ENCODE measurements at places on chromosomes 4 and X.

- no peak for DNase-seq
Measured at GRCh38 chr4:180999217-180999616, 1244.0 kb upstream of the TENM3 start.

- no peak for DNase-seq
Measured at GRCh38 chr4:81494031-81494431, 22.3 kb upstream of the RASGEF1B start.

DNA sequence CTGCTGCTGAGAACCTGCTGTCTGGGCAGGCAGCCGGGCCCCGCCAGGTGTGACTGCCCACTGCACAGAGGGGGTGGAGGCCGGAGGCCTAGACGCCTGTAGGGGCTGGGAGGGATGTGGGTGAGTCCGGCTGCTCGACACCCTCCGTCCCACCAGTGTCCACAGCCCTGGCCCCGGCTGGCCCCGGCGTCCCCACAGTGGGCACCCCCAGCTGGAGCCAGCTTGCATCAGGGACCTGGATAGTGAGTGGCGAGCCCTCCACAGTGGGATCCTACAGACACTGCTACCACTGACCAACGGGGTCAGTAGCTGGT lies 34.7 kb upstream of the SPON2 start:
- no peak for DNase-seq

DNA sequence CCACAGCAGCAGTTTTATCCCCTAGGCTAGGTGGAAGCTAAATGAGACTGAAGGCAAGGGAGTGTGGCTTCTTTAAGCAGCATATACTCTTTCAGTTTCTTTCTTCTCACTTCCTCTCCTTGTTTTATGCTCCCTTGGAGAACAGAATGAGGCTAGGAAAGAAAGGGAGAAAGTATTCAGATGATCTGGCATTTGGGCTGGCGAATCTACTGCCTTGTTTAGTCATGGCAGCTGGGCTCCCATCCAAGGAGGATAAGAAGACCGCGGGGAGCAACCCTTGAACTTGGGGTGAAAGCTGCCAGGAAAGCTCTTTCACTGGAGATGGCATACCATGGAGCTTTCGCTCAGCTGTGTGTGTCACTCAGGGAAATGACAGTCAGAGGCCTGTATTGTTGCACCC lies 72.1 kb downstream of the ARHGEF38 start:
- no peak for DNase-seq

GRCh38 chrX:31240982-31241381 lies 169.1 kb upstream of the FTHL17 start:
- no peak for DNase-seq

DNA sequence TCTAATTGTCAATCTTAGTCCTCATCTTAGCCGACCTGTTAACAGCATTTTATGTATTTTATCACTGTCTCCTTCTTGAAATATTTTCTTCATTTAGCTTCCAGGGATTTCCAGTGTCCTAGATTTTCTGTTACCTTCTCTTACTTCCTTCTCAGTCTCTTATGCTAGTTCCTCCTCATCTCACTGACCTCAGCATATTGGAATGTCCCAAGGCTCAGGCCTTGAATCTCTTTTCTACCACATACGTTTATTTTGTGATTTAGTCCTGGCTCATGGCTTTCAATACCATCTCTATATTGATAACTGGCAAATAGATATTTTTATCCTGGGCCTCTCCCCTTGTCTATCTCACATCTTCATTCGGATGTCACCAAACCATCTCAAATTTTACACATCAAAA lies 61.1 kb downstream of the IQCM start:
- DNase-seq: no peak

GRCh38 chr4:15702941-15703403 lies at the start of gene BST1:
BST1 (plus strand) TSS chr4:15703065; CDS start chr4:15703145, 80 bp downstream.
- no peak for DNase-seq

DNA sequence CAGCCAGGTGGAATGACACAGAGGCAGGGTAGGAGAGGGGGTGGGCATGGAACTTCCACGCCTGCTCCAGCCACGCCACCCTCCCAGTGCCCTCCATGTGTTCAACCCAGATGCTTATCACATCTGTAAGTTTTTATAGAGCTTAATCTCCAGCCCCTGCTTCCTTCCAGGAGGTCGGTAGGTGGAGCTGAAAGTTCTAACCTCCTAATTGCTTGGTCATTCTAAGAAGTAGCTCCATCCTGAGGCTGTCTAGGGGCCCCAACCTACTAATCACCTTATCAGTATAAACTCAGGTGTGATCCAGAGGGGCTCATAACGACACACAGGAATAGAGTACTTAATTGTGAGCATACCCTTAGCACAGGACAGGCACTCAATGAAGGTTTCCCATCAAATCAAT lies 18.3 kb downstream of the QDPR start:
- no peak for DNase-seq

DNA sequence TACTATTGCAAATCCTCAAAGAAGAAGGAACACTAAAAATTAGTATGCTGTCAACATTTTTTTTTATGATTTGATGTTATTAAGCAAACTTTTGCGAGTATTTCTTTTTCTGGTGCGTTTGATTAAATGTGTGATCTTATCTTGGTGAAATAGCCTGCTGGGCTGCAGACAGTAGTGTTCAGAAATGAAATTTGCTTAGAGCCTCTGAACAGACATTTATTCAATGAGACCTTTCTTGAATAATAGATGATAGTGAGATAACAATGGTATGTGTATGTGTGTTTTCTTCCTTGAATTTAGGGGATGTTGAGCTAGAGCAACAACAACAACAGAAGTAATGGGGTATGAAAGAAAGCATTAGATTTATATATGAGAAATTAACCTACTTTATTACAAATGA lies 12.7 kb downstream of the ADGRL3 start:
- DNase-seq: no peak

GRCh38 chr4:185424905-185425646 lies 688 bp downstream of the UFSP2 start:
- peak; percentile 6 for DNase-seq

GRCh38 chr4:81164126-81164525 lies 50.9 kb downstream of the PRKG2 start:
- no peak for DNase-seq

DNA sequence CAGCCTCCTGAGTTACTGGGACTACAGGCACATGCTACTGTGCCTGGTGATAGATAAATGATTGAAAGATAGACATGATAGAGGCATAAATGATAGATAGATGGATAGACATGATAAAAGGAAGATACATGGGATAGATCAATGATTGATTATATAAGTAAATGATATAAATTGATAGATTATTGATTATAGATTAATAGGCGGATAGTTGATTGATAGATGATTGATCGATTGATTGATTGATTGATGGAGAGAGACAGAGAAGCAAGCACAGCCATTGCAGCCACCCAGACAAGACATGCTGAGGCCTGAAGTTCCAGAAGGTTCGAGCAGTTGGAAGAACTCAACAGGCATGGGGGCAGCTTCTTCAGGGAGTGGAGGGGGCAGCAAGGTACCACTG lies 17.7 kb upstream of the PLXNB3 start:
- DNase-seq: no peak

DNA sequence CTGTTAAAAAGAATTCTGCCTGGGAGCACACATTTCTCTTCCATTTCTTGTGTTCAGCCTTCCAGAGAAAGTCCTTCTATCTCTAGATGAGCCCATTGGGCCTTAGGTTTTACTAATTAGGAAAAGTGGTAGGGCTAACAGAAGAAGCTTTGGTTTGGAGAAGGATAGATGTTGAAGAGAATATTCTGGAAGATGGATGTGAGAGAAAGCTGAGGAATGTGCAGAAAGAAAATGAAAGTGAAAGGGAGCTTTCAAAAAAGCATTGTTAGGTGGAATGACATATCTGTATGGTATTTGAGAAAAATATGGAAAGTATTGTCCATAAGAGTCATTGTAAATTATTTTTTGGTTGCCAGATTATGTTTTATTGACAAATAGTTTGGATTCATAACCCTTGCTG lies 474.8 kb upstream of the SLIT2 start:
- DNase-seq: no peak

DNA sequence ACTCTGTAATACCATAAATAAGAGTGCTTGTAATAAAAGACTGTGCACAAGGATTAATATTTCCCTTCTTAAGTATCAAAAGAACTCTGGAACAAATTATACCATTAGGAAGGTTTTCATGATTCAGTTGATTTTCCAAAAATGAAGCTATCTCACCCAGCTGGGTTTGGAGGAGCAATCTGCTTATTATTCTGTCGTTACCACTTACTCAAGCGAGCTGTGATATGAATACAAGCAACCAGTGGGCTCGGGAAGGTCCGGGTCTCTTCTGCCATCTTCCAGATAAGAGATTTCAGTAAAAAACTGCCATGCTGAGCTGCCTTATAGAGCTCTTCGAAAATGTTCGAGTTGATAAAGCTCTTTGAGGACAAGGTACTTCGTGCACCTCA lies 15.3 kb downstream of the SMIM20 start:
- no peak for DNase-seq

DNA sequence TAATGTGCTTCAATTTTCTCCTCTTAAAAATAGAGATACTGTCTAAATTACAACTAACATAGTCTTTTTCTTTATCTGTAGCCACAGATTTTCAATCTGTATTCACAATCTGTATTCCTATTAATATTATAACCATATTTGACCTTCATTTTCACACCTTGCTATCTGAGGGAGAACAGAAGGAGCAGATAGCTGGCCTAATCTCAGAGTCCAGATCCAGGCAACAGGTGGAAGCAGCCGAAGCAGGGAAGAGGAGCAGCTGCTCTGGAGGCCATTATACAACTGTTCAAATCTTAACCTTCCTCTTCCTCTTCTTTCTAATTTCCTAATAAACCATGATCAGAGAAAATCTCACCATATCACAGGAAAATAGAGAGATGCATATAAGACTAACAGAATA lies 14.2 kb downstream of the SEPSECS start:
- no peak for DNase-seq

- no peak for DNase-seq
Measured at GRCh38 chr4:118994030-118994429, 105.4 kb downstream of the SYNPO2 start.

- peak; percentile 89 for DNase-seq
Measured at GRCh38 chr4:128358231-128358912, 70.8 kb upstream of the PGRMC2 start.

GRCh38 chr4:154822775-154823174 lies 41.7 kb downstream of the RBM46 start:
- DNase-seq: peak; percentile 81

GRCh38 chrX:134718105-134718965 lies 60.1 kb upstream of the PLAC1 start:
- peak; percentile 86 for DNase-seq

GRCh38 chr4:98919996-98920395 lies 8.9 kb downstream of the EIF4E start:
- peak; percentile 40 for DNase-seq

GRCh38 chr4:186272699-186273391 lies 6.9 kb downstream of the F11 start:
- no peak for DNase-seq

DNA sequence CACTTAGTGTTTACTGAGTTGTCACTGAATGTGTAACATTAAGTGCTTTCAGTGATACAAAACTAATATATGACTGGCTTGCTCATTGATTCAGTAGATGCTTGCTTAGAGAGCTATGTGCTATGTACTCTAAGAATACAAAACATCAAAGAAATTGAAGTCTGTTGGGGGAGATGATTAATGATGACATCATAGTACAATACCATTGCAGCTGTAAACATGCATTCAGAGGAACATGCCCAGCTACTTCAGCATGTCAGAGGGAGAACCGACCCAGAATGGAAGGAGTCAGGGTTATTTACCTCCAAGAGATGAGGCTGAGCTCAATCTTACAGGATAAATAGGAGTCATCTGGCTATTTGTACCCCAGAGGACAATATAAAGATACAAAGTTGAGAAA lies 290.8 kb downstream of the TENM3 start:
- no peak for DNase-seq

GRCh38 chr4:68797618-68798017 lies 18.2 kb upstream of the UGT2B10 start:
- DNase-seq: no peak

DNA sequence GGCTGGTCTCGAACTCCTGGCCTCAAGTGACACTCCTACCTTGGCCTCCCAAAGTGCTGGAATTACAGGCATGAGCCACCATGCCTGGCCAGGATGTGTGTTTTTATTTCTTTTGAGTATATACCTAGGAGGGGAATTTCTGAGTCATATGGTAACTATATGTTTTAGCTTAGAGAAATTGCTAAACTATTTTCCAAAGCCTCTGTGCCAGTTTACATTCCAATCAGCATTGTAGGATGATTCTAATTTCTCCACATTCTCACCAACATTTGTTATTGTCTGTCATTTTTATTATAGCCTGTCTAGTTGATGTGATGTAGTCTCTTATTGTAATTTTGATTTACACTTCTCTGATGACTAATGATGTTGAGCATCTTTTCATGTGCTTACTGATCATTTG lies 1576.0 kb downstream of the RPA4 start:
- DNase-seq: no peak

DNA sequence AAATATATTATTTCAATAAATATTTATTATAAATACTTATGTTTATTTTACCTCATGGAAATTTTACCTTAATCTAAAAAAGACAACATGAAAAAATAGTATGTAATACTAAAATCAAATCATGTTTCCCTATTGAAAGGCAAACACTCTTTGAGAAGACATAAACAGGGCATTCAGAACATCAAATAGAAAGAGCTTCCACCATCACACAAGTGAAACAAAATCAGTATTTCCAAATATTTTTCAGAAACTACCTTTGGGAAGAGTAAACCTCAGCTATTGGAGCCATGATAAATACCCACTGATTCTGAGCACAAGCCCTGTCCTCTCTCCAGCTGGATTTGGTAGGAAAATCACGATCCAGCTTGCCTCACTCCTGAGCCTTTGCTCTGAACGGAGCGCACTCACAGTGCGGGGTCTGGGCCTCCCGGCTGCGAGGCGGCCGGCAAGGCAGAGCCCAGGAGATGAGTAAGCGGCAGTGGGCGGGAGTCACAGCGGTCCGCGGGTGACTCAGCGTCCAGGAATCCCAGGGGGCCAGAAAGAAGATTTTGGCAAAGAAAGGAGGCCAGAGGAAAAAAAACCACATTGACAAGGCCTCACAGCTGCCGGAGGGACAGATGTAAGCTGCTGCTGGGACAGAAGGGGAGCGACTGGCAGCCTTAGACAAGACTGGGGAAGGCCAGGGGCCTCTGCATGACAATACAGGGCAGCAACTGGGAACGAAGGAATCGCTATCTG lies 14.7 kb upstream of the ANXA5 start:
- peak; percentile 94 for DNase-seq

DNA sequence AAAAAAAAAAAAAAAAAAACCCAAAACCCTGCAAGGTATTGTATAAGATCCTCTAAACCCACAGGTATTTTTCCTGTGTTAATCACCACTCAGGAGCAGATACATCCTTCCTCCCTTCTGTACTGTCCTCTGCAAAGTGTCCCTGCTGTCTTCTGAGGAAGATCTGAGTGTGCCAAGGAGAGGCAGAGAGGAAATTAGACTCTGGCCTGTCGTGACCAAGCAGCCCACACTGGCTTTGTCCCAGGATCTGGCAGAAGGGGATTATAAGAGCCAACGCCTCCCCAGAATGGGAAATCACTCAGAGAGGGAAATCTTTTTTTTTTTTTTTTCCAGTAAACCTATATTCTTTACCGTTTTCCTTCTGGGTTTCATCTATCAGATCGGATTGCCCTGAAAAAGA lies 39.6 kb downstream of the PTCHD1 start:
- no peak for DNase-seq

- no peak for DNase-seq
Measured at GRCh38 chr4:80897537-80898303, 132.8 kb upstream of the BMP3 start.

Measured in fibroblast of skin of left biceps (primary cell).